ENCODE measurements at places on chromosomes 4 and X.

- DNase-seq: no peak
Observed at GRCh38 chr4:119493419-119493818, 135.2 kb downstream of the PDE5A start.

DNA sequence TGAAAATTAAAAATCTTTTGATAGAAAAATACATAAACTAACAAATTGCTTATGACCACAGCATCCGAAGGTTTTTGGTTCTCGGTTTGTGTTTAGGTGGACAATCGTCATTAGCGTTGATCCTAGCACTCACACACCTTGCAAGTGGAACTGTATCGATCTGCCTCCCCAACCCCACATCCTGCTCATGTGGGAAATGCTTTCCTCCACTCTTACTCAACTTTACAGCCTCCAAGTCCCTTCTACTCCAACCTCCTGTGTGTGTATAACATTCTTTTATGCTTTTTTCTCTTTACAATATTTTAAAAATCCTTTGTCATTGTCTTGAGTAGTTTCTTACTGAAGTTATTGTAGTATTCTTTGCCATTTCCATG lies 15.6 kb upstream of the TMEM131L start:
- no peak for DNase-seq

- no peak for DNase-seq
Observed at GRCh38 chr4:188295899-188296298, 156.7 kb downstream of the TRIML1 start.

DNA sequence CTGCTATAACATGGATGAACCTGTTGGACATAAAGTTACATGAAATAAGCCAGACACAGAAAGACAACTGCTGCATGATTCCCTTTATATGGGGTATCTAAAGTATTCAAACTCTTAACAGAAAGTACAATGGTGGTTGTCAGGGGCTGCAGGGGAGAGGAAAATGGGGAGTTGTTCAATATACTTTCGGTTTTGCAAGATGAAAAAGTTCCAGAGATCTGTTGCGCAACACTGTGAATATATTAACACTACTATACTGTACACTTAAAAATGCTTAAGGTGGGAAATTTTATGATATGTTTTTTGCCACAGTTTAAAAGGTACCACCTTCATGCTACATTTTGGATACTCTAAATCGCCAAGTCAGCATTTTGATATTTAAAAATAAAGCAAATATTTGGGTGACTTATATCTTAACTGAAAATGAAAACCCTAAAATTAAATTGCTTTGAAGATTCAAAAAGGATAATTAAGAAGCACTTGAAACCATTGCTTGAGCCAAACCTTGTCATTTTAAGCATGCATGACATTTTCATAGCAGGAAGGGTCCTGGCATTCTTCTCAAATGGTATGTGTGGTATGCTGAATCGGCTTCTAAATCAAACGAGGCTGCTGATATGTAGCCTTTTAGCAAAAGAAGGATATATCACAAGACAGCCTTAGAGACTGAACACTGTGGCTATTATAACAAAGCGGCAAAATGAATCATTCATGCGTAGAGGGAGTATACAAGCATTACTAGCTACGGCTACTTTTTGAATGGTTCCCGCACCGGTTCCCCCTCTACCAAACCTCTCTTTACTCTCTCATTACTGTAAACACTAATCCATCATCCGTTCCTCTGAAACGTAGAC lies 607.1 kb upstream of the DIPK2B start:
- DNase-seq: no peak
